ACHN (cell line): ENCODE measurements at places on chromosomes 2 and 18.
A peak's percentile ranks its signal among the peaks of the same experiment; 100 is the strongest.

DNA sequence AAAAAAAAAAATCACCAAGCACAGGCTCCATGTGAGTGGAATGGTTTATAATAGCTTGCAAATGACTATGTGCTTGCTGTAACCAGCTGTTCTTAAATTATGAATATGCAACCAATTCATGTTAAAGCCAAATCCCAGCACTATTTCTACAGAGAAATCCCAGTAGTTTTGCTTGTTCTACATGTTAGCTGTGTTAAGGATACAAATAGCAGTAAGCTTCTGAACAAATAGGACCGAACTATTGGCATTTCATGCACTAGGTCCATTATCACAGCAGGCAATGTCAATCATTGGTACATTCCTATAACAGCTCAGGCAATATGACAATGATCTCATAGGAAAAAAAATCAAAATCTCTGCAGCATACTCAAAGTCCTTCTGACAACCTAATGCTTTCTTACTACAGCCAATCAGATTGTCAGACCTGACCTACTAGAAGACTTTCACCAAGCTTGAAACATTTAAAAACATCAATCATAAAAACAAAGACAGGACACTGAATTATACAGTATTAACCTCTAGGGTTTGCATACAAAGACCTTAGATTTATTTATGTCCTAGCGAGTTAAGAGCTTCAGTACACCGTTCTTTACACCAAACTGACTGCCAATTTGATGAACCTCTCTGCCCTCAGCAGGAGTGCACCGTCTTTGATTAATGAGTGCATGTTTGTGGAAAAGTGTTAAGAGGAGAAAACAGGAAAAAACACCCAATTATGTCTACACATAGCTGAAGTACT, 6.4 kb downstream of the BAZ2B start:
- no peak for DNase-seq

- no peak for DNase-seq
Measured at GRCh38 chr2:172884336-172884735, 148.7 kb downstream of the RAPGEF4 start.

DNA sequence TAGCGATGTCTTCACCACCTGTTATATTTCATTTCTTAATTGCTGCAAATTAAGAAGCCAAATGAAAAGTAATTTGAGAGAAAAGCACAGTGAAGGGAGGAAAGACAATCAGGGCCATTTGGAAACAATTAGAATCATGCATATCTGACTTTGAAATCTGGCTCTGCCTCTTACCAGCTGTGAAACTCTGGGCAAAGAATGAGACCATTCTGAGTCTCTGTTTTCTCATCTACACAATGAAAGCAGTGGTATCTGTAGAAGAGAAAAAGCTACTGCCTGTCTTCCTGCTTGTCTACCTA, 334.5 kb upstream of the CYRIA start:
- no peak for DNase-seq

DNA sequence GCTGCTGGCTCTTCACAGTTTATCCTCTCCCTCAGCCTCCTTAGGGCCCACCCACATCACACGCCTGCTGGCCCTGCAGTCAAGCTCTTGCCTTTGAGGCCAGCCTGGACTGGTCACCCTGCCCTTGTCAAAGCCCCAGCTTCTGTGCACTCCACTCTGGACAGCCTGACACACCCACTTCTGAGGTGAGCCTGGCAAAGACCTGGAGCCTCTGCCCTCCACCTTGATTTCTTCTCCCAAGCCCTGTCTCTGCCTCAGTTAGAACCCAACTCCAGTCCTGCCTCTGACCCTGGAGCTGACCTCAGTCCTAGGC, 37.0 kb upstream of the TAF1B start:
- DNase-seq, result no peak

- no peak for DNase-seq
Measured at GRCh38 chr2:105144941-105145300, 96.6 kb upstream of the GPR45 start.

GRCh38 chr2:120650022-120650644, 85.5 kb upstream of the GLI2 start:
- DNase-seq, result peak; percentile 22

DNA sequence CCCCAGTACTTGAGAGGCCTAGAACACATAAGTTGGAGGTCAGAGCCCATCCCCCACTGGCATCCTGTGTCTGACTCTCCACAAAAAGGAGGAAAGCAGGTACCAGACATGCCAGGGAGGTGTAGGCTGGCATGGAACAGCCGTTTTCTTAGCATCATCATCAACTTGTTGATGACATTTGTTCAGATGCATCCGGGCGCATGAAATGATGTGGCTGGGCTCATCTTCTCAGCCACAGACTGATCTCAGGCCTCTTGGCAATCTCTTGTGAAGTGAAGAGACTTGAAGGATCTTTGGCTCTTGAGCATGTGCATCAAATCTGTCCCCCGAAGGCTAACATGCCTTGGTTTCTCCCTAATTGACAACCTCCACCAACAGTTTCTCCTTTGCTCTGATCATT, 243.3 kb downstream of the TSN start:
- DNase-seq, result no peak

DNA sequence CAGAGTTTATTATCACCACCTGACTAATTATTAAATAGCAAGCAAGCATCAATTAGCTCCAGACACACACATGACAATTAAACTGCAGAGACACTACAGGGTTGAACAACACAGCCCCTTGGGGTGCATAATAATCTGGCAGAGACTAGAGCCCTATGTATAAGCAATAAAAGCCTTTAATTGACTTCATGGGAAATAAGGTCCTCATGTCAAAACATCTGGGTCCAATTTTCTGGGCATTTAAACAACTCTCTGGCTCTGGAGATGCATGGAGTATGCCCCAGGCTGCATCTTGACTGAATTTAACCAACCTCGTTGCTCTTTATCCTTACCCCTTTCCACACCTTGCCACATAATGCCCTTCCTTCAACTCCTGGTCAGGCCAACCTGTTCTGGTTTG, 270.7 kb upstream of the THUMPD2 start:
- no peak for DNase-seq

GRCh38 chr2:231521-232185, 32.2 kb downstream of the SH3YL1 start:
- no peak for DNase-seq

GRCh38 chr2:231573698-231574421, 18.8 kb upstream of the TEX44 start:
- DNase-seq, result no peak

GRCh38 chr2:64477979-64478378, 24.0 kb downstream of the LGALSL start:
- no peak for DNase-seq

- DNase-seq, result no peak
Measured at GRCh38 chr2:119202610-119203310, 20.9 kb upstream of the STEAP3 start.

- DNase-seq, result no peak
Measured at GRCh38 chr18:5508821-5509220, 35.0 kb downstream of the EPB41L3 start.

DNA sequence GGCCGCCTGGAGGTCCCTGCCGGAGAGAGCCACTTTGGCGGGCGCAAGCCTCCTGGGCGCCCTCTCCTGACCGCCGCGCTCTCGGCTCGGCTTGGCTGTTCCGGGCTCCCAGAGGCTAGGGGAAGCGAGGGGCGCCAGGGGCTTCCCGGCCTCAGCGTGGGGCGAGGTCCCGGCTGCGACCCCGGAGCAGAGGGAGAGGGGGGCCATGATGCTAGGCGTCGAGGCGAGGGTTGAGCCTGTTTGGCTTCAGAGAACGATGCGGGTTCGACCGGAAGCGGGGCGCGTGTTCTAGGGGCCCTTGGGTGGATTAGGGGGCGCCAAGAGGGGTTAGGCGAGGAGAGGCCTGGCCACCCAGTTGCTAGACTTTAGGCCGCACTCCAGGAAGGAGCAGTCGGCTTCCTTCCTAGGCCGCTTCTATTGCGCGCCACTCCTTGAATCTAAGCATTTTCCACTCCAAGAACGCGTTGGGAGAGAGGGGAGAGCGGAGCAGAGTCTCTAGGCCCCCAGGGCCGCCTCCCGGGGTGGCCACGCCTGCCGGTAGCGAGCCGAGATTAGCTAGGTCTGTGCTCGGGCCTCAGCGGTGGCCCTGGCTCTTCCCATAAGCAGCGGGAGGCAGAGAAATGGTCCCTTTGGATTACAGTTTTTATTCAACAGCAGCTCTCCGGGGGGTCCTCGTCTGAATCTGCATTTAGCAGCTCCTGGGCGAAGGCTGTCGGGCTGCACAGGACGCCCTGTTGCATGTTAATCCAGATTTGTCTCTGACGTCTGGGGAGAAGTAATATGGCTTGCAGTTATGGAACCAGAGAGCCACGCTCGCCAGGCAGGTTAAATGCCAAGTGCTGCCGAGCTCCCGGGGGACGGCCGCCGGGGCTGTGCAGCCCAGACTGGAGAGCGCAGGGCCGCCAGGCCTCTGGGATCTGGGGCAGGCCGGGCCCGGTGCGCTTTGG, 11.3 kb downstream of the MEIS1 start:
- peak; percentile 54 for DNase-seq

- DNase-seq, result peak; percentile 2
Measured at GRCh38 chr18:8011906-8012305, 444.8 kb downstream of the PTPRM start.

DNA sequence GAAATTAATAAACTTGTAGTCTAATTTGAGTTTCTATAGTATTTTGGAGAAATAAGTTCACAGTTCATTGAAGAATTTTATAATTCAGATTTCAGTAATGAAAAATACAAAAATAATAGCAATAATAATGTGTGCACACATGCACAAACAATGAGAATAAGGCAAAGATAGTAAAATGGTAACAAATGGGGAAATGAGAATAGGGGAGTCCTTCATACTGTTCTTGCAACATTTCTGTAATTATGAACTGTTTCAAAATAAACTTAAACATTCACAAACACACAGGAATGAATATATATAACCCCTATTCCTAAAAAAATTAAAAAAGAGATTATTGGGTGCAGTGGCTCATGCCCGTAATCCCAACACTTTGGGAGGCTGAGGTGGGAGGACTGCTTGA, 63.9 kb downstream of the SPRED2 start:
- DNase-seq, result no peak

GRCh38 chr2:61727746-61728145, 126.1 kb downstream of the FAM161A start:
- DNase-seq, result peak; percentile 13

GRCh38 chr2:221377597-221377996, 194.5 kb downstream of the EPHA4 start:
- no peak for DNase-seq

DNA sequence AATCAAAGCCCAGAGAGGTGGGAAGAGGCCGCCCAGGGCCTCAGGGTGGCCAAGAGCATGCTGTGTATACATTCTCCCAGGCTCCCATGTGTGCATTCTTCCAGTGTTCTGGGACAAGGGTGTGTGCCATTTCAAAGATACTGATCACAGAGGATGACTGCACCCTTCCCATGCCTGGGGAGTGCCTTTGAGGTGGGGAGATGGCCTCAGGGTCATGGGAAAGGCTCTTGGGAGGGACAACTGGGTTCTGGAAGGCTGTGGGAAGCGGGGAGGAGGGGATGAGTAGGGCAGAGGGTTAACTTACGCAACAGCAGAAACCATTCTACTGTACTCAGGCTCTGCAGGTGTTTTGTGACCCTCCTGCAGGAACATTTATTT, 40.9 kb downstream of the KLHL29 start:
- no peak for DNase-seq

GRCh38 chr2:56410140-56410539, 226.3 kb downstream of the CCDC85A start:
- DNase-seq, result no peak

DNA sequence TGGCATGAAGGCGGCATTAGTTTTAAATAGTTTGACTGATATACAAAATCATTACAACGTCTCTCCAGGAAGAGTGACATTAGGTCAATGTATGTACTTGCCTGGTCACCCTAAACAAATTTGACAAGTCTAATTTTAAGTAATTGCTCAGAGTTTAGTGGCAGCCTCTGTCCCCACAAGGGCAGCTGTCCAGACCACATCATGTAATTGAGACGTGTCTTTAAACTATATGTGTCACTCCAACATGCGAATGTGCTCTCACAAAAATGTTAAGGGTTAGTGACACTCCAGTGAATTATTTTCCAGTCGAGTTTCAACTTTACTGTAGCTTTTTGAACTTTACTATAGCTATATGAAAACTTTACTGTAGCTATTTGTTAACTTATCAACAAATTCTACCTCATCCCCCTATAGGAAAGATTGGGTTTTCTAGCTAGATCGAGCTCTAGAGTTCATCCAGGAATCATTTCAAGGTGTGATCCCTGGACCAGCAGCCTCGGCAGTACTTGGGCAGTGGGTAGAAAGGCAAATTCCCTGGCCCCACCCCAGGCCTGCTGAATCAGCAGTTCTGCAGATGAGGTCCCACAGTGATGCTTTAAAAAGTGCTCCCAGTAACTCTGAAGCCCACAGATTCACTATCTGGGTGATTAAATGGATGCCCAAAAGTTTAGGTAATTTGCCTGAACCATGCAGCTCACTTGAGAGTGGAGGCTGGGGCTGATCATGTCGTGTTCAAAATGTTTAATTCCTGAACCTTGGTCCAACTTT, 66.4 kb upstream of the POU3F3 start:
- no peak for DNase-seq

DNA sequence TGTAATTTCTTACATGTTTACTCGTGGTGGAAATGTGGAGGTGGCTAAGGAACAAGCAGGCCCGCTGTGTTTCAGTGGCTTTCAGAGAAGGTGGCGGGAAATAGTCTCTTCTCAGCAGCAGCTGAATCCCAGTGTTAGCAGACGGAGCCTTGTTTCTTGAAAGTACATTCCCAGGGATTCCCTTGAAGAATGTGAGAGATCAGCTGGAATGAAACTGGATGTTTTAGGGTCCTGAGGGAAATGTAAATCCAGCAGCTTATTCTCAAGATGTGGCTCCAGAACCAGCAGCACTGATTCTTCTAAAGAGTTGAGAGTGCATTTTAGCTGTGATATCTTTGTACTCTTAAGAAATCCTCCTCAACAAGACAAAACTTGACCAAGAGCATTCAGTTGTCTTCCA, 59.1 kb downstream of the CDC42EP3 start:
- no peak for DNase-seq

DNA sequence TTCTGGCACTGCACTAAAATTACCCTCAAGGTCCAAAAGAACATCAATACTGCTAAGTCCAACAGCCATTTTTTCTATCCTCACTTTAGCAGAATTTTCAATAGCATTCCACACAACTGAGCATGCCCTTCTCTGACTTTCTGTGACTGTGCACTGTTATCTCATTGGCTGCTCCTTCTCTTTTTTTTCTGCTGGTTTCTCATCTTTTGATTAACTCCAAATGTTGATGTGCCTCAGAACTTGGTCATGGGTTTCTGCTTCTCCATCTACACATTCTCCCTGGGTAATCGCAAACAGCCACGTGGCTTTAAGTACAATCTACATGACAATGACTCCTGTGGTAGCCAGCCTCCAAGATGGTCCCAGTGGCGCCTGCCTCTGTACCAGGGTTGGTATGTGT, 75.0 kb upstream of the CD226 start:
- no peak for DNase-seq

DNA sequence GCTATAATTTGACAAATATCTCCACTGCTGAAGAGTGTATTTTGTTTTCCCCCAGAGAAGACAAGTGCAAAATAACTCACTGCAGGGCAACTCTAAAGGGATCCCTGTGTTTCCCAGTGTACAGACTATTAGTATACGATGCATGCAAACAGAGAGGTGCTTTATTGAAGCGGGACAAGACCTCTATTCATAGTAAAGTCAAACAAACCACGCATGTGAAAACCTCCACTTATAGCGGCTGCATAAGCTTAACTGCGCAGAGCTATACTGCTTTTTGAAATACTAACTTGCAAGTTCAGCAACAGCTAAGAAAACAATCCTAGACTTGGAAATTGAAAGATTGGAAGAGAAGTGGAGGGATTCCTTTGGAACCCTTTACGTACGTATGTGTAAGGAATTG, 15.6 kb downstream of the RNF144A start:
- no peak for DNase-seq
